Inflammatory macrophage treated with lipopolysaccharide for 1 hour (primary cell): ENCODE measurements at places on chromosomes 12 and 14.

DNA sequence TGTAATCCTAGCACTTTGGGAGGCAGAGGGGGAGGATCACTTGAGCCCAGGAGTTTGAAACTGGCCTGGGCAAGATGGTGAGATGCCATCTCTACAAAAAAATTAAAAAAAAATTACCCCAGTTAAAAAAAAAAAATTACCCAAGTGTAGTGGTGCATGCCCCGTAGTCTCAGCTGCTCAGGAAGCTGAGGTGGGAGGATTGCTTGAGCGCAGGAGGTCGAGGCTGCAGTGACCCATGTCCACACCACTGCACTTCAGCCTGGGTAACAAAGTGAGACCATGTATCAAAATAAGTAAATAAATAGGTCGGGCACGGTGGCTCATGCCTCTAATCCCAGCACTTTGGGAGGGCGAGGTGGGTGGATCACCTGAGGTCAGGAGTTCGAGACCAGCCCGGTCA is 128.8 kb downstream of the VRK1 start:
- no peak for DNase-seq

GRCh38 chr14:99028521-99028920 is 243.5 kb downstream of the BCL11B start:
- DNase-seq: no peak

DNA sequence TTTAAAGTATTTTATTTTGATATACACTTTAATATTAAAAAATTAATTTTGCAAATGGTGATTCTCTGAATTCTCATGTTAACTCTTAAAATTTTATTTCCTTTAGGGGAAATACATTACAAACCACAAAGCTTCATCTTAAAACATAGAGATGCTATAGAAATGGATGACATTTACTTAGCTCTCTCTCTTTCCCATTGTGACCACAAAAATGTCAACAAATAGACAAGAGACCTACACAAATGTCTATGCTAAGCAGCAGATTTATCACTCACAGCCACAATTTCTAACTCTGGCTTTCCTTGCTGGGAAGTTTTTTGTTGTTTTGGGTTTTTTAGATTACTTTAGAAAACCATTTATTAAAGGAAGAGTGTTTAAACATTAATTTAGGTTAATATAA is 19.9 kb upstream of the PHC1 start:
- no peak for DNase-seq

GRCh38 chr12:121975021-121975420 is 46.7 kb upstream of the BCL7A start:
- DNase-seq: no peak
